ENCODE measurements at places on chromosomes 7 and 10.

DNA sequence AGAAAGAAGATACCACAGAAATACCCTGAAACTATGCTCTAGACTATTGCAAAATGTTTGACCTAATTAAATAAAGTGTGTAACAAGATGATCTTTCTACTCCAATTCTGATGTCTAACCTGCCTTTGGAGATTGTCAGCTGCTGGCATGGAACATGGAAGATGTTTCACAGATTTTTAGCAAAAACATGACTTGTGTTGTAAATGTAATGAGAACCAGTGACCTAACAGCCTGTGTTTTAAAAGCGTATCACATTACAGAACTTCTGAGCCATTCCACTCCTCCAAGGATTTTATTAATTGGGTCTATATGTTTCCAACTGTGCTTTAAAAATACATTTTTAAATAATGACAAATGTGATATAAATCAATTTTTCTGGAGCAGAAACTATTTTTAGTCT is 526.3 kb upstream of the SEMA3D start:
- DNase-seq, result no peak

DNA sequence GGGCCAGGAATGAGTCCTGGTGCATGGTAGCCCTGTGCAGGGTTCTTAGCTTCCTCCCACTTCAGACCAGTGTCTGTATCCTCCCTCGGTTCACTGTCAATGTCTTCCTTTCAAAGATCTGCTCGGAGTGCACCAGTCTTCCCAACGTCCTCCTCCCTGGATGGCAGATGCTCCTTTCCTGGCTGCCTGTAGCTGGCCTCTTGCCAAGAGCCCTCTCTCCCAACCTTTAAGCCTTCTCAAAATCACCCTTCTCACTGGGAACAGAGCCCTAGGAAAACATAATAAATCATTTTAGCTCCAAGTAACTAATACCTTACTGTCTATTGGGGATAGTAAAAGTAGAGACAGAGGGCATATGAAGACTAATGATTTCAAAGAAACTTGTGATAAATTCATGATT is 490.6 kb downstream of the CCSER2 start:
- DNase-seq, result no peak

DNA sequence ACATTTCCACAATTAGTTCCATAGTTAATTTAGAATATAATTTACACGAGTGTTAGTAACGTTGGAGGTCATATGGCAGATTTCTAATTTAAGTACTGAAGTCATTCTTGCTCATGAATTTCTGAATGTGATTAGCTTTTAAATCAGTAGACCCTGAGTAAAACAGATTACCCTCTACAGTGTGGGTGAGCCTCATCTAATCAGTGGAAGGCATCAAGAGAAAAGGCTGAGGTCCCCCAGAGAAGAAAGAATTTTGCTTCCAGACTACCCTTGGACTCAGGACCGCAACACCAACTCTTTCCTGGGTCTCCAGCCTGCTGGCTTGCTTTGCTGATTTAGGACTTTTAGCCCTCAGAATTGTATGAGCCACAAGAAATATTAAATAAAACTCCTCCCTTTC is 33.2 kb downstream of the IFT22 start:
- no peak for DNase-seq

GRCh38 chr7:117047496-117047895 is 94.2 kb downstream of the ST7 start:
- DNase-seq, result no peak

DNA sequence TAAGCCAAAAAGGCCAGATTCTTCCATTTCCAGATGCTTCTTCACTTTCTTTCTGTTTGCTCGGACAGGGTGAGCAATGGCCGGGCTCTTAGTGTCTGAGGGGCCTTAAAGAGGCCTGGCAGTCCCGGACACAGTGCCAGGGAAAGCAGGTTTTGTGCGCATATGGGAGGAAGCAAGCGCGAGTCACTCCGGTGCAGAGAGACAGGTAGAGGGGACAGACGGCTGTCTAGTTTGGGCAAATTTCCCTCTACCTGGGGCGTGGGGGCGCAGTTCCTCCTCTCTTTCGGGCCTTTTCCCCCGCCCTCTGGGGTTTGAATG is 4.7 kb downstream of the NEUROD6 start:
- DNase-seq, result no peak

GRCh38 chr10:133158437-133158755 is 1.6 kb upstream of the KNDC1 start:
- DNase-seq, result no peak

DNA sequence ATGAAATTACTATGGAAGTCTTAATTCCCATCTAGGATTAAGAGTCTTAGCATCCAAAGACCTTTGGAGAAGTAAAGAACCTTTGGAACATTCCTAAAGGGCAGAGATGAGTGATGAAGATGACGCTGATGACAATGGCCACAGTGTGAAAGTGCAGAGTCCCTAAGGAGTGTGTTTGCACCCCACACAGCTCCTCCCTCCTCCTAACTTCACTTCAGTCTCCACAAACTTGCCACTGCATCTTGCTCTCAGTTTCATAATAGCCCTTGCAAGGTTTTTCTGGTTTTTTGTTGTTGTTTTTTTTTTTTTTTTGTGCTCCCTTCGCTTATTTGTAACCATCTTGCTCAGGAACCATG is 117.5 kb upstream of the ANLN start:
- DNase-seq, result no peak

DNA sequence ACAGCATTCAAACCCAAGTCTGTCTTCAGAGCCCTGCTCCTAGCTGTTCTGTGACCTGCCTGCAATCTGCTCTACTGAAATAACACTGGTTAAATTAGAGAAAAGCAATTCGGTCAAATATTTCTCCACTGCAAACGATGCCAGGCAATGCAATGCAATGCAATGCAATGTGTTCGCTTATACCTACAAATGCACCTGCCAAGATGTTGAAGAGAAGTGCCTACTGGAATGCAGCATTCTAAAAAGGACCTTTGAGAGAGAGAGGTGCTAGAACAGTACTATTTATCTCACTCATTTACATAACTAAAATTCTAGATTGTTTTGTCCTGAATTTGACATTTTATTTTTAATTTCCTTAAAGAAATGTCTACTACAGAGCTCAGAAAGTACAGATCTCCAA is 157.3 kb upstream of the CDK1 start:
- DNase-seq, result no peak

DNA sequence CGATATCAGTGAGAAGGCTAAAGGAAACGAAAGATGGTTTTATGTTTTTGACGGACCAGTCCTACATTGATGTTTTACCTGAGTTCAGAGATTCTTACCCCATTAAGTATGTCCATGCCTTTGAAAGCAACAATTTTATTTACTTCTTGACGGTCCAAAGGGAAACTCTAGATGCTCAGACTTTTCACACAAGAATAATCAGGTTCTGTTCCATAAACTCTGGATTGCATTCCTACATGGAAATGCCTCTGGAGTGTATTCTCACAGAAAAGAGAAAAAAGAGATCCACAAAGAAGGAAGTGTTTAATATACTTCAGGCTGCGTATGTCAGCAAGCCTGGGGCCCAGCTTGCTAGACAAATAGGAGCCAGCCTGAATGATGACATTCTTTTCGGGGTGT is 27.7 kb downstream of the MET start:
- no peak for DNase-seq

GRCh38 chr10:51171946-51172345 is 97.7 kb downstream of the PRKG1 start:
- no peak for DNase-seq

DNA sequence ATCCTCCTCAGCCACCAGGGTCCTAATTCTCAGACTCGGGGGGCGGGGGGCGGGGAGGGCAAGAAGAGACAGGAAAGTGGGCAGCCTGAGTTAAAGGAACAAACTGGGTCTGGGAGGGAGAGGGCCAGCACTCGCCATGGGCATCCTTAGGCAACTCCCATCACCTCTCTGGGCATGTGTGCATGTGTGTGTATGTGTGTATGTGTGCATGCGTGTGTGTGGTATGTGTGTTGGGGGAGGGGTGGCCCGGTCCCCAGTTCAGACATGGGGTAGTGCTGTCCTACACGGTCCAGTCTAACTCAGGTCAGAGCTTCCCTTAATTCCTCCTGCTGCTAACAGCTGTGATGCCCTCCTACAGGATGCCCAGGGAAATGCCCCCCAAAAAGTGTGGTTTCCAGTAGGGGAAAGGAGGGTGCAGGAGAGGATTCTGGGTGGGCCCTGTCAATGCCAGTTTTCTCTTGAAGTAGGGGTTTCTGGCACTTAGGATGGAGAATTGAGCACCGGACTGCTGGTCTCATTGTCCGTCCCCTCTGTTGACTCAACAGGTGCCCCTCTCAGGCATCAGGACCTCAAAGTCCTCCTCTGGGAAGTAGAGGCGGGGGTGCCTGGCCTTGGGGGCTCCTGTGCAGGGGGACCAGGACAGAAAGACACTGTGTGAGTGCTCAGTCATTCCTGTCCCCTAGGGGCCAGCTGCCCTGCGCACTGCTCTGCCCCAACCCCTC is 15.1 kb upstream of the ZMIZ1 start:
- DNase-seq, result no peak

DNA sequence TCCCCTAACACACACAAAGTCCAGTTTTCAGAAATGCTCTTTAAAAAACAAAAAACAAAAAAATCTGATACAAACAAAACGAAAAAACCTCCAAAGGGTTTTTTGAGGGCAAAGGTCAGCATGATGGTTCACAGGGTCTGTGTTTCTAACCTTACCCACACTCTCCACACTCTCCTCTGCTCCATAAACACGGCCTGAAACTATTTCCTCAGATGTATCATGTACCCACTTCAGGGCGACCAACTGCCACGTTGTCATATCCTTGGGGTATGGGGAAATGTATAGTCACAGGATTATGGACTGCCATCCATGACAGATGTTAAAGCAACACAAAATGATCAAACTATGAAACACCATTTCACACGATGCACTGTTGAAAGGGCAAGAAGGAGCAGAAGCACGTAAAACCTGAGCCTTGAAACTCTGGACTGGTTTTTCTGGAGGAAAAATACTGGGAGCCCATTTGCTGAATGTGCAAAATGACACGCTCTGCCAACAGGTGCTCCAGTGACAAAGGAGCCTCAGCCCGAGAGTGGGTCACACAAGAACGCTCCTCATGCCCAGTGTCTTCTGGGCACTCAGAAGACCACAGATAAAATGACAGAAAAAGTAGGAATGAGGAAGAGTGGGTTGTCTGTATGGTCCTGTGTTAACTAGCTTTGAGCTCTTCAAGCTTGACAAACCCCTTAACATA is 15.8 kb downstream of the NAPEPLD start:
- no peak for DNase-seq

GRCh38 chr10:110641256-110641655 is 2.9 kb upstream of the RBM20 start:
- DNase-seq, result no peak

GRCh38 chr10:120854388-120854787 is 3.2 kb downstream of the WDR11 start:
- no peak for DNase-seq

- DNase-seq, result no peak
Observed at GRCh38 chr10:105185161-105185560, 544.1 kb downstream of the SORCS3 start.

- no peak for DNase-seq
Observed at GRCh38 chr10:75622503-75622902, 191.1 kb downstream of the LRMDA start.

- DNase-seq, result no peak
Observed at GRCh38 chr7:114428211-114428610, 13.6 kb downstream of the FOXP2 start.

DNA sequence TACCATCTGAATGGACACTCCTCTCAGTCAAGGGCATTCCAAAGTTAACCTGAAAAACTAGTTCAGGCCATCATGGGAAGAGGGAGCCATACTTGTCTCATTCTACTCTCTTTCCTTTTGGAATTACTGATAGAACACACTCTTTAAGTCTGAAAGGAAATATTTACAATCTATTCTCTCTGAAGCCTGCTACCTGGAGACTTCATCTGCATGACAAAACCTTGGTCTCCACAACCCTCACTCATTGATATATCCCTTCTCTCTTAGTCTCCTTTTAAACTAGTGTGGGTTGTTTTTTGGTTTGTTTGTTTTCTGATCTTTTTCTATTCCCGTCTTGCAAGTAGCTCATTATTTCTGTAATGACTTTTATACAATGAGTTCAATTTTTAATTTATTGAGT is 169.5 kb downstream of the C1GALT1 start:
- no peak for DNase-seq

DNA sequence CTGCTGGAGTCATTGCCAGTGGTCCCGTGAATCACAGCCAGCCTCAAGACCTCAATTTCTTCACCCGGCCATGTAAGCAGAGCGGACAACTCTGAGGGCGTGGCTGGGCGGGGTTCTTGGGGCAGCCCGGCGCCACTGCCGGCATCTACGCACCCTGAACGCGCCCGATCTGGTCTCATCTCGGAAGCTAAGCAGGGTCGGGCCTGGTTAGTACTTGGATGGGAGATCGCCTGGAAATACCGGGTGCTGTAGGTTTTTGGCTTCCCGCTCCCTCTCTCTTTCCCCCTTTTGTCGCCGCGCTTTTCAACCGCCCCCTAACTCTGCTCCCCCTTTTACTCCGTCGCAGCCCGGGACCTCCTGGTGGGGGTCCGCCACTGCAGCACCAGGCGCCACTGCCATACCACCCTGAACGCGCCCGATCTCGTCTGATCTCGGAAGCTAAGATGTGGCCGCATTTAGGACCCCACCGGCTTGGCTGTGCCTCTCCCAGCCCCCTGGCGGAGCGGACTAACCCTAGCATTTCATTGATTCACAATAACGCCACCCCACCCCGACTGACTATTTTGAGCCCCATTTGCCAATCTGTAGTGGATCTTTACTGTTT is 25.3 kb downstream of the GARIN1A start:
- DNase-seq, result no peak

DNA sequence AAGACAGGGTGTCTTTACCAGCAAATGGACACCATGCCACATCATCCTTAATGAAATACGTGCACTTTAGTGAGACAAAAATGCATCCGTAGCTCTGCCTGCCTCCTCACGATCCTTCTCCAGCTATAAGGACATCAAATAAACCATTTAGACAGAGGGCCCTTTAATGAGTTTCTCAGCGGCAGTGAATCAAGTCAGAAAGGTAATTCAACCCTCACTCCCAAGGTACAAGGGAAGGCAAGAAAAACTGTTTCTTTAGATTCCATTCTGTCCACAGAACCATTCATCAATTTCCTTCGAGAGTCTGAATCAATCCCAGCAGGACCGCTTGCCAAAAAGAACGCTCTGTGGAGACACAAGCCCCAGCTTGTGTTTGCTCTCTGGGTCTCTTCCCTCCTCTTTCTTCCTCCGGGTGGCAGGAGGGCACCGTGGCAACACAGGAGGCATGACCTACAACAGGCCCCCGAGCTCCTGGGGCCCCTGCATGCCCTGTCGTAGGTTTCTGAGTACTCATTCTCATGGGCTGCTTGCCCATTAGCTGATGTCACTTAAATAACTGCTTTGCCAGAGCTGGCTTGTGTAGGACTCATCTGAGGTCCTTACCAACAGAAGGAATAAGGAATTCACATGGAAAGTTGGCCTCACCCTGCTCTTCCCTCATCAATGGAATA is 297.8 kb upstream of the PRKCQ start:
- DNase-seq, result no peak

GRCh38 chr7:2719007-2719406 is 31.0 kb downstream of the AMZ1 start:
- DNase-seq, result peak; percentile 54

GRCh38 chr10:95374597-95375209 is 83.9 kb upstream of the PDLIM1 start:
- DNase-seq, result peak; percentile 62

- DNase-seq, result no peak
Observed at GRCh38 chr7:94295850-94296249, 98.8 kb upstream of the COL1A2 start.

Data from DND-41 (cell line).